Fibroblast of skin of right quadriceps (primary cell): ENCODE measurements at places on chromosomes 16 and 17.

DNA sequence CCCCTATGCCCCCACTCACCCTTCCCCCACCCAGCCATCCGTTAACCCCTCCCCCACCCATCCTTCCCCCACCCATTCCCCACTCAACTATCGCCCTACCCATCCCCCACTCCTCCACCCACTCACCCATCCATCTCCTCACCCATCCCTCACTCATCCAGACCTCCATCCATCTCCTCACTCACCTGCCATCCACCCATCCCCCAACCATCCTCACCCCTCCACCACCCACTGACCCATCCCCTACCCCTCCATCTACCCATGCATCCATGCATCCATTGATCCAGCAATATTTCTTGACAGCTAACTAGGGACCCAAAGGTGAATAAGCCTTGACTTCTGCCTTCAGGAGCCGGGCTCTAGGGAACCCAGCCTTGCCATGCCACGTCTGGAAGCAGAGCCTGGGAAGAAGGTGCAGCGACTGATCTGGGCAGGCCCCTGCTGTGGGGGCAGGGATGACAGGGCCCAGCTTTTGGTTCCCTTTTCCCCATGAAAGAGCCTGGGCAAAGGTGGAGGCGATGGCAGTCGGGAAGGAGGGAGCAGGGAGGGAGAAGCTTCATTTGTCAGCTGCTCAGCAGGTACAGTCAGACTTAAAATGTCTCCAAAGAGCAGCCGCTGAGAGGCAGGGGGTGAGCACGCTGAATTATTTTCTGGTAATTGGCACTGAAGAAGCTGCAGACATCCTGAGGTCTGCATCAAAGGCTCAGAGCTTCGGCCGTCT lies 23.1 kb upstream of the DOC2B start:
- no peak for DNase-seq

GRCh38 chr17:35545150-35545549 lies 7.7 kb upstream of the SLFN12L start:
- DNase-seq, result no peak

DNA sequence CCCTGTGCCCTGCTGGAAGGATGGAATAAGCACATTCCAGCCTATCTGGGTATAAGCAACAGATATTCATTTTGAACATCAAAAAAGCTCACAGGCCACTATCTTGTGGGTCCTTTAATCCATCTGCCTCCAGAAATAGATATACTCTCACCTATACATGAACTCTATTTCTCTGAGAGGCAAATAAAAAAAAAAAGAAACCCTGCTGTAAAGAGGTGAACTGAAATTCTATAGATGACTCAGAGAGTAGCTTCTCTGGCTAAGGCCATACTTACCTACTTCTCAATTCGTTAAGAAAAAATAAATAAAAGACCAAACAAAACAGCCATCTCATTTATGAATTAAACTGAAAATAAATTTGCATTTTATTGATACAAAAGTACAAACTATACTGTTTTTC lies 86.3 kb downstream of the DYNLRB2 start:
- DNase-seq, result no peak

GRCh38 chr17:79216826-79217225 lies 142.2 kb downstream of the ENGASE start:
- no peak for DNase-seq

GRCh38 chr17:17032131-17032692 lies 10.0 kb upstream of the MPRIP start:
- DNase-seq, result peak; percentile 71

GRCh38 chr17:38421871-38422827 lies 6.1 kb upstream of the ARHGAP23 start:
- no peak for DNase-seq

DNA sequence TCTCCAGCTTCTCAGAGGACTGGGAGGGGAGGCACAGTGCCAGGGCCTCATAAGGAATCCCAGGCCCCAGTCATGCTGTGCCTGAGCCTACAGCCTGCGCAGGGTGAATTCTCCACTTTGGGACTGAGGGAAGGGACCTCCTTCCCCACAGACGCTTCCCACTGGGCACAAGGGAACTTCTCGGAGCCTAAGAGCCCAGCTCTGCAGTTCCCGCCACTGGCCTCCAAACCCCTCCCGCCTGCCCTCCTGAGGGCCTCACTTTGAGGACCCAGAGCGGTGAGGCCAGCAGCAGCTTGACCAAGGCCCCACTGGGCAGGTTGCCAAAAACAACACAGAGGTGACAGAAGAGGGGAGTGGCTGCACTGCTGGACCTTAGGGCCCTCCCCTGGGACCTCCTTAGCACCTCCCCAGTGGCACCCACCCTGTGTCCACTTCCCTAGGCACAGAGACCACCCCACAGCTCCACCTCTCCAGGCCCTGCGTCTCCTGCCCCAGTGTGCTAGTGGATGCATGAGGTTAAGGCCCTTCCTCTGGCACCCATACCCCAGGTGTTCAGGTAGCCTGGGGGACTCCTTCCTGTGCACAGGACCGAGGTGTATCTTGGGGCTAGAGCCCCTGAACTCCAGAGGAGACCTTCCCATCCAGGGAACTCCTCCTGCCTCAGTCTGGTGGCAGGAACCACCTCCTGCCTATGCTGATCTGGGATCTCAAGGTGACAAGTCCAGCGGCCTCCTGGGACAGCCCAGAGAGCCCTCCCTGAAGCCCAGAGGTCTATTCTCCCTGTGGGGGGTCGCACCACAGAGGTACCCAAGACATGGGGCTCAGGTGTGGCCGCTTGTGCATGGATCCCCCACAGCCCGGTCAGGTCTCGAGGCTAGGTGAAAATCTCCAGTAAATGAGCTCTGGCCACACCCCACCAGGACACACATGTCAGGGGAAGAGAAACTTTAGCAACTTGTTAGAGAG lies 3.4 kb downstream of the CASKIN2 start:
- no peak for DNase-seq

- peak; percentile 22 for DNase-seq
Measured at GRCh38 chr17:69597898-69598692, 183.6 kb downstream of the MAP2K6 start.

DNA sequence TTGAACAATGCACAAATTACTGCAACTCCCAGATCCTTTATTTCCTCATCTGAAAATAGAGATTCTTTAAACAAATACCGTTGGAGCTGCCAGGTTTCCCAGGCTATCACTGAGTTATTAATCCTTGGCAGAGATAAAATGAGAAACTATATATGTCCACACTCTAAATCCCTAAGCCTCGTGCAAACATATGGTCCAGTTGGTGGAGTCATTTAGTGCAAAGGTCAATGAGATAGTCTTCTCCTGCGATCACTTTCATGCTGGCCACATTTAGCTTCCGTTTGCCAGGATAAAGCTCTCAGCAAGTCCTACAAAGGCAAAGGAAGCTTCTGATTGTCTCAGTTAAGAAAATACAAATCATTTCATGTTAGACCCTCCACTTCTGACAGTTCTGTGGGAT lies 11.0 kb downstream of the GRIN2A start:
- DNase-seq, result no peak

GRCh38 chr16:85192238-85193114 lies 80.2 kb upstream of the CIBAR2 start:
- no peak for DNase-seq

GRCh38 chr17:81968396-81968745 lies 7.4 kb upstream of the NOTUM start:
- DNase-seq, result no peak

GRCh38 chr16:4347765-4348509 lies 3.2 kb downstream of the PAM16 start:
- no peak for DNase-seq

- no peak for DNase-seq
Measured at GRCh38 chr16:26569793-26570192, 496.9 kb upstream of the C16orf82 start.

DNA sequence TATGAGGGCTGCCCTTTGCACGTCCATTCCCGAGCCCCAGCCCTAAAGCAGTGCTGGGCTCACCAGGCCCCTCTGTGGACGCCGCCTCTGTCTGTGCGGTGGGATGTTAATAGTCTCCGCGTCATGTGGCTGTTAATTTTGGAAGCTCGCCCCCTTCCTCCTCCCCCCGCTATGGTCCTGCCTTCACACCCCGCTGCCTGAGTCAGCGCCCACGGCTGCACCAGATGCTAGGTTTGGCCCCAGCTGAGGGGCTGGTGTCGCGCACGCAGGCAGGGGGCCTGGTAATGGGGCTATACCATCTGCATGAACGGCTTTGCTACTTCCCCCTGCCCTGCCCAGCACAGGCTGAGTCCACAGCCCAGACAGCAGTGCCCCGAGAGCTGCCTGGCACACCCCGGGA lies 4.1 kb upstream of the SSTR5 start:
- DNase-seq, result no peak

DNA sequence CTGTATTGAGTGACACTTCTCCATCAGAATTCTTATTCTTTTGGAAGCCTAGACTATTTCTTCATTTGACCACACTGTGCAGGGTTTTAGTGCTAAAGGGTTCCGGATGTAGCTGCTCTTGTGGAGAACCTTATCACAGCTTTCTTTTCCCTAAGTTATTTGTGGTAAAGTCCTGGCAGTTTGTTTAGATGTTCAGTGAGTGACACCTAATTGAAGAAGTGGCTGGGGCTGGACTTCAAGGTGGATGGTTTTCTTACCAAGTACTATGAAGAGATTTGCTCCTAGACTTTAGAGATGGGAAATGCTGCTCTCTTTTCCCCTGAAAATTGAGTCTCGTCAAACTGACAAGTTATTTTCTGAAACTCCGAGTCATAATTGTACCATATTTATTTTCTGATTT lies 144.0 kb upstream of the TBX2 start:
- DNase-seq, result no peak

- DNase-seq, result peak; percentile 75
Measured at GRCh38 chr17:42325026-42325425, 36.7 kb downstream of the STAT5A start.

- DNase-seq, result no peak
Measured at GRCh38 chr17:74736513-74737298, at the start of gene RAB37. TSS of gene RAB37 (plus strand) at chr17:74737256. CDS start at chr17:74737273, 17 bp downstream.

GRCh38 chr17:79299349-79299748 lies 224.7 kb downstream of the ENGASE start:
- DNase-seq, result no peak

DNA sequence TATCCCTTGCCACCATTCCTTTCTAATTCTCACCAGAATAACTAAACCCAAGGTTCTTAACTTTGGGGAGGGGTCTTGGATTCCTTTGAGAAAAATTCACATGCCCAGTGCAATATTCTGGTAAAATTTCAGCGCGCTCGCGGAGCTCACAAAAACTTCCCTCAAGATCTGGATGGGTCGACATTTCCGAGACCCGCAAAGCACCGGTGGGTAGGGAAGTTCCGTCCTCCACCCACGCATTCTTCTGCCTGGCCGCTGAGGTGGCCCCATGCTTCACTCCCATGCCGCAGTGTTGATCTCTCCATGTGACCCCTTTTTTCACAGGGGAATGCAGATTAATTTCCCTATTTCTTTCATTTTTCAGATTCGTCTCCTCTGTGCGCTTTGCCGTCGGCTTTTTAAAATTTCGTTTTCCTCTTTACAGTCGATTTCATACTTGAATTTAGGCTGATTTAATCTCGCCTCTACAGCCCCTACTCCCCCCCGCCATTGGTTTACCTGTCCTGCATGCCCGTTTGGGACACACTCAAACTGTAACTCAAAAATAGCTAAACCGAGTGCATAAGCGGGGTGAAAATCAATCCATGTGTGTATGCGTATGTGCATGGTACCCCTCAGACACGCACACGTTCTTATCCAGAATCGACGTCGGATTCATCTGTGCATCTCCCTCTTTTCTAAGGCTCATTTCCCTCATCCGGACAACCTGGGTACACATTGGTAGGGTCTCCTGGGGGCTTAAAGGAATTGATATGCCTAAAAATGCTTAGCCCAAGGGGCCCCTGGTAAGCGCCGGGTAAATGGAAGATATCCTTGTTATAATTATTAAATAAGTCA lies 1.4 kb upstream of the SP6 start:
- no peak for DNase-seq

DNA sequence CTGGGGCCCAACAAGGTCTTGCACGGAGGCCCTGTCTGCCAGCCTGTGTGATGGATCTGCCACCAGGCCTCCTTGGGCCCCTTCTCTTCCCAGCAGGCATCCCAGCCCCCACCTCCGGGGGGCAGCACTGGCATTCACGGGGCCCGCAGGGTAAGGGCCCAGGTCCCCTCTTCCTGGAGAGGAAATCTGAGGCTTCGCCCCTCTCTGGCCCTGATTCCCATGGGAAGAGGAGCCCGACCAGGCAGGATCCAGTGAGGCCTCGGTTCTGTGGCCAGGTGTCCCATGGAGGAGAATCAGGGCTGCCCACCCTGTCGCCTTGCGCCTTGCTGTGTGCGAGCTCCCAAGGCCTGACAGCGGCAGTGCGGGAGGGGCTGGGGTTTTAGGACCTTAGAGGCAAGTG lies 48.4 kb downstream of the PDPK1 start:
- no peak for DNase-seq

DNA sequence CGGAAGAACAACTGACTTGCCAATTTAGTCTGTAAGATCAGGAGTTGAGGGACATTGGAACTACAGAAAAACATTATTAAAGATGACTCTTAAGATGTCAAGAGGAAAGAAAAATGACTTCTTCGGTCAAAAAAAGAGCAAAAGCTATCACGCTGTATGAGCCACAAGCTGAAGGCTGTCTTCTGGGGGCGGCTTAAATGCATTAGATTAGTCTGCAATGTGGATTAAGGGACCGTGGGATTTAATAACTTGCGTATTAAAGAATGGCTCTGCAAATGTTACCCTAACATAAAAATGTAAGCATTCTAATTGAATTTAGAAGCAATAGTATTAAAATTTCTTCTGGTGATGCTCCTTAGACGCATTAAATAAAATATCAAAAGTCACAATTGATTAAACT lies 108.6 kb downstream of the PITPNC1 start:
- no peak for DNase-seq
